ENCODE measurements at places on chromosomes 5 and 9. TPM values are rescaled to one million over a fixed set of nuclear protein-coding genes. Genes with fewer than 3 reads are reported as not detected.

DNA sequence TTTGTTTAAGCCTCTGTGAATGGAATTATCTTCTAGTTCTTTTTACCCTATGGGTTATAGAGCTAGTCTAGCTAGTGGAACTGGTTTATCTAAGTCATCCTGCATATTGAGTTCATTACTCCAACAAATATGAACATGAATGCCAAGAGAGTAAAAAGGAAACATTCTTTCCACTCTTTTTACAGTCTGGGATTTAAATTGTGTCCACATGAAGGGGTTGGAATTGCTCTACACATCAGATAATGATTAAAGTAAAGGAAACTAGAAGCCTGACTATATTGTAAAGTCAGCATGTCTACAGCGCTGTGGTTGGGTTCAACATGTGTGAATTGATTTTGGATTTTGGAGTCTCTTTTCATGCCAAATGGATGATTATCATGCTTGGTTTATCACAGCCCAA, 173.1 kb downstream of the CCDC171 start:
- DNase-seq, result no peak

The SPATA31D3 gene
- total RNA-seq, result not detected

GRCh38 chr9:69574057-69574456, 98.1 kb downstream of the APBA1 start:
- DNase-seq, result no peak

DNA sequence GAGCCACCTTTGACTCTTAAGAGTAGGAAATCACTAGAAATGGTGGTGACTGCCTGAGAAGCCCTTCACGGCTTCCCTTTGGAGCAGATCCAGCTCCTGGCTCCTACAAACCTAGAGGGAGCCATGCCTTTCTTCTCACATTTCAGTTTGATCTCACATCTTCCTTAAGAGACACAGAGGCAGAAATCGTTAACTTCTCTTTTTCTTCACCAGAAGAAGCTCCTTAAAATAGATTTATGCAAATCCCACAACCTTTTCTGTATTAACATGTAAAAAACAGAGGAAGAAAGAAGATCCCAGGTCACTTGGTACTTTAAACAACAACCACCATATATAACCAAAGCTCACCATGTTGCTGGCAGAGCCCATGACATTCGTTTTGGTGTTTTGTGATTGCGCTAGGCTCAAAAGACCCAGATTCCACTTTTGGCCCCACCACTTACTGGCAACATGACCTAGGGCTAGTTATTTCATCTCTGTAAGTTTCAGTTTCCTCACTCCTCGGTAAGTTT, 29.6 kb downstream of the PAX5 start:
- no peak for DNase-seq

The C9orf153 gene
- not detected for total RNA-seq

DNA sequence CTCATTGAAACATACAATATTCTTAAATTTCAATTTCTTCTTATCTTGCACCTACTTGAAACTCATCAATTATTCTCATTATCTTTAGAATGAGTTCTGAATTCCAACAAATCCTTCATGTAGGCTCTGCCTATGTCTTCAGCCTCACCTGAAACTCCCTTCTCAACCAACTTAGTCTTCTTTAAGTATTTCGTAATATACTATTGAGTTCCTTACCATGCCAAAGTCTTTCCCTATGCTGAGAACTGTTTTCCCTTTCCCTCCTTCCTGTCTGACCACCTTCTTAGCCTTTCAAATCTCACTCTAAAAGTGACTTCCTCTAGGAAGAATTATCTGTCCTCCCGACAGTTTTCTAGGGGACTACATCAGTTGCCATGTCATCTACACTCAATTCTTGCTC, 50.9 kb upstream of the ZFAND5 start:
- no peak for DNase-seq

- DNase-seq, result no peak
These were observed 31.7 kb upstream of the MEIKIN start for GRCh38 chr5:131977212-131977604.

DNA sequence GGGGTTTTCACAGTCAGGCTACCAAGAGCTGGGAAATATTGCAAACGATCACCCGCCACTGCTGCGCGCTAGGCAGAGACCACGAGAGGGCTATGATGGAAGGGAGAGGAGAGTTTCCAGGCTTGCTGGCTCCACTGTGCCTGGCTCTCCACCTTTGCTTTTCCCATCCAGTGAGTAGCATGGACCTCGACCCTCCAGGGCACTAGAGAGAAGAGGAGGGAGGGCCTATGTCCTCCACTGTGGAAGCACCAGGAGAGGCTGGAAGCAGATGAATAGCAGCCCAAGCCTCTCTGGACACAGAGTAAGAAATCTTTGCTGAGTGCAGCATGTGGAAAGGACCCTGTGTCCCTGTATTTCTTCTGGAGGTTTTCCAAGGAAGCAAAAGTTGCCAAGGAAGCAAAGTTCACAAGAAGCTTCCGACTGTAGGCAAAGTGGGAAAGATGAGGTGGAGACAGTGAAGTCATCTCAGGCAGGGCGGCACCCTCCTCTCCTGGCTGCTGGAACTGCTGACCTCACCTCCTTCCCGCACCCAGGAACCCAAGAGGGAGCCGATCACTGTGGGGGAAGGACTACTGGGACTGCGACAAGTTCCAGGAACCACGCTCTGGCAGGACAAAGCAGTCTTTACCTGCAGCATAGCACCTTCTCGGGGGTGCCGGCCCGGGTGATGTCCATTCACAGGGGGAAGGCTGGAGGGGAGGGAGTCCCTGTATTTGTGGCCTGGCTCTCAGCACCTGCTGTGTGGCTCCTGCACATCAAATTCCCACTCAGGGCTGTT, 79.6 kb downstream of the CSNK1A1 start:
- no peak for DNase-seq

GRCh38 chr5:14003936-14004335, 59.4 kb upstream of the DNAH5 start:
- no peak for DNase-seq

The MRPS27 gene
- total RNA-seq, result 71.7 TPM

The HEMGN gene
- total RNA-seq, result 0.08 TPM

DNA sequence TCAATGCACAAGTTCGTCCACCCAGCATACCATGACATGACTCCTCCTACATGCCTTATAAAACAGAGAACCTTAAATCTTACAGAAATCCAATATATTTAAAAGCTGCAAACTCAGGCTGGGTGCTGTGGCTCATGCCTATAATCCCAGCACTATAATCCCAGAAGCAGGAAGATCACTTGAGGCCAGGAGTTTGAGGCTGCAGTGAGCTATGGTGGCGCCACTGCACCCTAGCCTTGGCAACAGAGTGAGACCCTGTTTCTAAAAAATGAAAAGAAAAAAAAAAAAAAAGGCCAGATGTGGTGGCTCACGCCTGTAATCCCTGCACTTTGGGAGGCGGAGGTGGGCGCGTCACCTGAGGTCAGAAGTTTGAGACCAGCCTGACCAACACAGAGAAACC, 68.7 kb downstream of the MTMR12 start:
- no peak for DNase-seq

The GNE gene
- total RNA-seq, result 16.2 TPM

- DNase-seq, result no peak
These were observed 1.1 kb upstream of the DNAJC21 start for GRCh38 chr5:34928267-34928666.

- no peak for DNase-seq
These were observed 143.0 kb upstream of the ANKRD55 start for GRCh38 chr5:56376128-56376527.

DNA sequence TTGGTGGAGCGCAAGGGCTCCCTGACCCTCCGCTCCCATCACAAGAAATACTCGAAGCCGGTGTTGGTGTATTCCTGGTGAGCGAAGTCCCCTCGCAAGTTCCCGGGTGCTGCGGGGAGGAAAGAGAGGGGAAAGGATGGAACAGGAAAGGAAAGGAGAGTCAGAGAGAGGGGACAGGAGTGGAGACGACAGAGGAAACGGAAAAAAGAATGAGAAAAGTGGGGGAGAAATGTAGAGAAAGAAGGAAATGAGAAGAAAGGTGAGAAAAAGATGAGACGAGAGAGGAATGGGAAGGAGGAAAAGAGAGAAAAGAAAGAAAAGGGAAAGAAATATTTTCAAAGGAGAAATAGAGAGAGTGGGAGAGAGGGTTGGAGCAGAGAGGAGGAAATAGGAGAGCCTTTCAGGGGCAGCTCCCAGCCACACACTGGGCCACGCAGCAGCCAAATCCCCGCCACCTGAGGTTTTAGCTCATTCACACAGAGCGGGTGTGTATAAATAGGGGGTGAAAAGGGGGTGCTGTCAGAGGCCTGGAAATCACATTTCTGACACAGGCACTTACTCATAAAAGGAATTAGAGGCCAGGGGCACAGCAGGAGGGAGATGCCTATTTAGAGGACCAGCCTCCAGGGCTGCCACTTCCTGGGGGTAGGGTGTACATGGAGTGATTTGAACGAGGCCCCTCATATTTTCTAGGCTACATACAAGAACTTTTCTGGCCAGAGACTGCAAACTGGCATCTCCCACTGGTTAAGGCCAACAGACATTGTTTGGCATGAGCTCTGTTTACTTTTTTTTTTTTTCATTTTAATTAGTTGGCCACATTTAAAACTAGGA, 555 bp downstream of the CFAP95 start:
- no peak for DNase-seq

GRCh38 chr5:162684145-162684544, 616.6 kb downstream of the GABRG2 start:
- no peak for DNase-seq

DNA sequence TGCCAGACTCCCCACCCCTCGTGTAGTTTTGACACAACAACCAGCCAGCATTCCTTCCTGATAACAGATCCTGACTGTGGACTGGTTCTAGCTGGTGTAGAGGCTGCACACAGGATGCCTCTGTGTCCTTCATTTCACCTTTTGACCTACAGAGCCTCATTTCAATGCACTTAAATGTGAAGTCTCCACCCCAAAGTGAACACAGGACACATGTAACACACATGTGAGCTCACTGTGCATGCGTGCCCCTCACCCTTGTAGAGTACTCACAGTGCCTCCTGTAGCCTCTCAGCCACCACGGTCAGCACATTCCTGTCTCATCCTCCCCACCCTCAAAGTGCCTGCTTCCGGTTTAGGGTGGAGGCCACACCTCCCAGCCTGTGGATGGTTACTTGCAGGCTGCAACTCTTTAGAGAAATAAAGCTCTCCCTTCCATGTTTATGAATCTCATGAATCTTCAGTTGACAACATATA, 11.6 kb upstream of the NKD2 start:
- DNase-seq, result no peak

Measured in myocyte (in vitro differentiated cells).